ENCODE measurements at places on chromosomes 1 and 21.

GRCh38 chr1:219041141-219041540 lies 132.5 kb upstream of the LYPLAL1 start:
- no peak for DNase-seq

GRCh38 chr1:118143121-118143520 lies 41.9 kb downstream of the SPAG17 start:
- no peak for DNase-seq

- DNase-seq, result no peak
Measured at GRCh38 chr1:54227091-54227602, 27.2 kb downstream of the MRPL37 start.

- DNase-seq, result no peak
Measured at GRCh38 chr1:203722909-203723308, 42.1 kb upstream of the LAX1 start.

- no peak for DNase-seq
Measured at GRCh38 chr1:44810101-44810761, 1.9 kb downstream of the BTBD19 start.

GRCh38 chr1:117673405-117673804 lies 67.6 kb downstream of the TENT5C start:
- no peak for DNase-seq

GRCh38 chr21:37210130-37210529 lies 57.0 kb downstream of the VPS26C start:
- no peak for DNase-seq

All from NCI-H748 treated with DMSO at 0.1 percent for 48 hours (cell line).